Naive thymus-derived CD8-positive, alpha-beta T cell (primary cell): ENCODE measurements at places on chromosomes 13 and 19. TPM values are rescaled to one million over a fixed set of nuclear protein-coding genes. Genes with fewer than 3 reads are reported as not detected.

Gene CYP4F3
- total RNA-seq: not detected

Gene CYP4F12
- total RNA-seq: 1.9 TPM

Gene ZNF229
- 7.4 TPM for total RNA-seq

DNA sequence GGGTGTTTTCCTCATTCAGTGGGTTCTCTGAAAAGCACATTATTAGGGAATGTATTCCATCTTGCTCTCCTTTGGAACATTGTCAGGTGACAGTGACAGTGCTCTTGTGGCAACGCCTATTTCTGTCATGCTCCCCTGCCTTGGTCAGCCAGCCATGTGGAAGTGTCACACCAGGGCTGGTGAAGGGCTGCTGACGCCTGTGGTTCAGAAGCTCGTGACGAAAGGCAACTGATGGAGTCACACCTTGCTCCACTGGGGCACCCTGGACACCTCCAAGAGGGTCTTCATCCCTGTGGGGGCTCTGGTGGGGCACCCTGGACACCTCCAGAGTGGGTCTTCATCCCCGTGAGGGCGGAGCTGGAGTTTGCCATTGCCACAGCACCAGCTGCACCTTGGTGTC is 68.9 kb upstream of the GPR183 start:
- H3K36me3 ChIP-seq: peaks cover 47% of the 10 kb centered on the region
- H3K27ac ChIP-seq: peak overlapping the region; percentile 98
- no peaks in the 10 kb centered on the region for H3K27me3 ChIP-seq
- no peak for DNase-seq

Gene FFAR3
- total RNA-seq: not detected

DNA sequence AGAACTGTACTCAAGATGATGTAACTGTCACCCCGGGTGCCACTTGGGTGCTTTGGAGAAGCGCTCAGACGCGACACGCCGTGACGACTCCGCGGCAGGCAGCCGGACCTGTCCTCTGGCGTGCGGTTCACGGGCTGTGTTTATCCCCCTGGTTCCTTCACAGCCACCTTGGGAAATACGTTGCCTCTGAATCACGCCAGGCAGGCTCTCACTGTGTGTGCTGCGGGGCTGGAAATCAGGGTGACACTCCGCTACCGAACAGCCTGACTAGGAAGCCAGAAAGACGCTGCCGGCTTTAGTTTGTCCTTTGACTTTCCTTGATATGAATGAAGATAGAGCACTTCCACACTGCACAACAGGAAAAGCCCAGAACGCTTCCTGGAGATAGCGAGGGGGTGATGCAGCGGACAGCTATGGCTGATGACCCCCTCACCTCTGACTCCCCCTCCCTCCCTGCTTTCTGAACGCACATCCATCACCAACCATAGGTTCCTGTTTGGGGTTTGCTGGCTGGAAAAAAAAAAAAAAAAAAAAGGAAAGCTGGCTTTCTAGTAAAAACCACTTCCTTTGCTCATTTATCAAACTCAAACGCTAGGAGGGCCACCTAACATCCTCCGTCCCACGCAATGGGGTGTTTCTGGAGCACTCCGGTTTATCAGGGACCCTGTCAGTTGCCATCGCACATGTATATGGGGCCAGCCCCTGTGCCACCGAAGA is 3.7 kb upstream of the GP6 start:
- peaks cover 41% of the 10 kb centered on the region for H3K36me3 ChIP-seq
- no peaks in the 10 kb centered on the region for H3K27me3 ChIP-seq
- H3K4me1 ChIP-seq: peaks cover 19% of the 10 kb centered on the region
- H3K4me3 ChIP-seq: peak overlapping the region; percentile 85

Gene MBD3L3
- total RNA-seq: not detected

DNA sequence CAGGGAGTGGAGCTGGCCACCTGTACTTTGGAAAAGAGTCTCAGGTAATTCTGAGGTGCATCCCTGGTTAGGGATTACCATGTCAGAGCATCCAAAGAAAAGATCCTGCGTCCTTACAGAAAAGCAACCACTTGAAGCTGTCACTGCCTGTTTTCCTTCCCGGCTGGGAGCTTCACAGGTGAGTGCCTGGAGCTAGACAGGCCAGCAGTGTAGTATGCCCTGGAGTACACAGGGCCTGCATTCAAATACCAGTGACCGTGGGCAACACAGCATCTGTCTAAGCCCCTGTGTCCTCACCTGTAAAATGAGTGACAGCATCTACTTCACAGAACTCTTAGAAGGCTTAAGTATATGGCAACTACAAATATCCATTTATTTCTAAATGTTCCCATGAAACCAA is 29.0 kb downstream of the DZIP1 start:
- H3K27me3 ChIP-seq: peaks cover 13% of the 10 kb centered on the region
- DNase-seq: no peak
- no peaks in the 10 kb centered on the region for H3K36me3 ChIP-seq
- no peaks in the 10 kb centered on the region for H3K4me1 ChIP-seq
